Choroid plexus epithelial cell (primary cell): ENCODE measurements at places on chromosomes 5 and 9.
A peak's percentile ranks its signal among the peaks of the same experiment; 100 is the strongest.

DNA sequence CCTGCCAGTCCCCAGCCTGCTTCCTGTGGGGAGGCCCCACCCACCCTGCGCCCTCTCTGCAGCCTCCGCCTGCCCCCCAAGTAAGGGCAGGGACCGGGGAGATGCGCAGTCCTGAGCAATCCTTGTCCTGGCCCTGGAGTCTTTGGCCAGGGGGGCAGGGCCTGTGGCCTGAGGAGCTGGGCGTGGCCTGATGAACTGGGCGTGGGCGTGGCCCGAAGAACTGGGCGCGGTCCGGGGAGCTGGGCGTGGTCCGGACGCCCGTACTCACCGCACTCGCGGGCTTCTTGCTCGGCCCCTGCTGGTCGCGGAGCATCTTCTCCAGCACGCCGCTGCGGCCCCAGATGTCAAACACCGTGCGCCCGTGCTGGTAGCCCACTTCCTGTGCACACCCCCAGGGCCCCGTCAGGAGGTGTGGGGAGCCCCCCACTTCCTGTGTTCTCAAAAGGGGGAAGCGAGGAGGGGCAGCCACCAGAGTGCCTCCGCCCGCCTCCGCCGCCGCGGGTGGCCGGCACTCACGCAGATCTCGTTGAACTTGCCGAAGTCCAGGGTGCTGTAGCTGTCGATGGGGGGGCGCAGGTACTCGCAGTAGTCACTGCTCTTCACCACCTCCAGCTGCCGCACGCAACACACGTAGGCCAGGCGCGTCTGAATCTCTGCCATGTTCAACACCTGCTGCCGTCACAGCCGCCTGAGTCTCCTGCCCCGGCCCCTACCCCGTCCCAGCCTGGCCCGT lies 2.7 kb upstream of the NSMF start:
- DNase-seq: peak; percentile 71

GRCh38 chr5:131389096-131389868 lies 125.4 kb downstream of the CDC42SE2 start:
- no peak for DNase-seq

DNA sequence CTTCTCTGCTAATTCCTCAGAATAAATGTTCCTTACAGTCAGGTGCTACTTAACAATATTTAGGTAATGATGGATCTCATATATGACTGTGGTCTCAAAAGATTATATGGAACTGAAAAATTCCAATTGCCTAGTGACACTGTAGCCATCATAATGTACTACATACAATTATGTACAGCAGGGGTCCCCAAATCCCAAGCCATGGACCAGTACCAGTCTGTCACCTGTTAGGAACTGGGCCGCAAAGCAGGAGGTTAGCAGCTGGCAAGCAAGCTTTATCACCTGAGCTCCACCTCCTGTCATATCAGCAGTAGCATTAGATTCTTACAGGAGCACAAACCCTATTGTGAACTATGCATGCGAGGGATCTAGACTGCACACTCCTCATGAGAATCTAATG lies 69.6 kb downstream of the NR2F1-AS1 start:
- DNase-seq: no peak

GRCh38 chr9:91803970-91804752 lies 145.9 kb downstream of the ROR2 start:
- no peak for DNase-seq

GRCh38 chr5:14339468-14339867 lies 196.3 kb downstream of the TRIO start:
- no peak for DNase-seq

DNA sequence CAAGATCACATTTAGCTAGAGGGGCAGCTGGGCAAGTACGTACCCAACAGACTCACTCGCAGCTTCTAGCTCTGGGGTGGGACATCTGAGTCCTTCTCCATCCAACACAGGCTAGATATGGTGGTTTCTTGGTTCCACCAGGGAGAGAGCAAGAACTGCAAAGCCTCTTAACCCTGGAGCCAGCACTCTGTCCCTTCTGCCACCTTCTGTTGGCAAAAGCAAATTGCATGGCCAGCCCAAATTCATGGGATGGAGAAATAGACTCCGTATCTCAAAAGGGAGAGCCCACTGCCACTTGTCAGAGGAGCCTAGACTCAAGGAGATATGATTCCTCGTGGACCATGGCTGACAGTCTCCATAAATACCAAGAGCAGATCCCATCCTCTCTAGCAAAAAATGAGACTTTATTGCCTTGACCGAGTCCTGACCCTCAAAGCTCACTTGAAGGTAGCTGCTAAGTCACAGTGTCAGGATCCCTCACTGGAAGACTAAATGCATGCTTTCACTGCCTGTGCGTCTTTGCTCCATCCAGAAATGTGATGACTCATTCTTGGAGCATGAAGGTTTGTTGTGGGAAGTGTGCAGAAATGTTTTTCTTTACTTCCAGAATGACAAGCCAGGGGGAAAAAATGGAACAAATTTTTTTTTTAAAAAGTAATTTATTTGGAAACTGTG lies 28.8 kb upstream of the ROR2 start:
- peak; percentile 93 for DNase-seq

- peak; percentile 80 for DNase-seq
These were observed 75.0 kb downstream of the NR6A1 start for GRCh38 chr9:124696101-124696500.

- DNase-seq: no peak
These were observed 232.9 kb downstream of the GOLPH3 start for GRCh38 chr5:31941151-31941755.
